ENCODE measurements at places on chromosomes 12 and 14.
A peak's percentile ranks its signal among the peaks of the same experiment; 100 is the strongest.

DNA sequence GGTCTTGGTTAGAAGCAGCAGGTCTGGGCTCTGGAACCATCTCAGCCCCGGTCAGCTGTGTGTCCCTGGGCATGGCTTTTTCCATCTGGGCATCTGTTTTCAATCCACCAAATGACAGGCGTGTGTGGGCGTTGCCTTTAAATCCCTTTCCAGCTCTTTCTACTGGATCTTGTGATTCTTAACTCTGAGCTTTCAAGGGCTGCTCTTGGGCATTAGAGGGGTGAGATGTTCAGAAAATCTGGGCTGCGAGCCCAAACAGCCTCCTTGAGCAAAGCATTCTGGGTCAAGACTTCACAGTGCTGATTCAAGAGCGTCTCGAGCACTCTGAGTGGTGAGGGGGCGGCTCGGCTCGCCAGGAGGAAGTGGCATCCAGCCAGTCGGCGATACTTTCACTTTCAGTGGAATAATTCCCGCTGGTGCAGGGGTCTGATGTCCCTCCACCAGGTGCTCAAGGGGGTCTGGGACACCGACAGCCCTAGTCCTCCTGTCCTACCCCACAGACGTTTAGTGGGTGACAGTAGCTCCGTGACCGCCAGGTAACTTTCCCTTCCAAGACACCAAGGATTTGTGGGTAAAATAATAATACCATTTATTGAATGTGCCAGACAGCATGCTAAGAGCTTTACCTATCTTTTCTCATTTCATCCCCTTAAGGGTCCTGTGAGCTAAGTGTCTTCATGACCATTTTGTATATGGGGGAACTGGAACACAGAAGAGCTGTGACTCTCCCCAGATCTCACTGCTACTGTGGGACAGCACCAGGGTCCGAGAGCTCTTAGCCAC is 114.0 kb downstream of the PLXNC1 start:
- peak; percentile 21 for DNase-seq

- DNase-seq, result no peak
Observed at GRCh38 chr14:105059035-105059924, 6.0 kb downstream of the GPR132 start.

- DNase-seq, result no peak
Observed at GRCh38 chr12:84150201-84150600, 762.4 kb downstream of the SLC6A15 start.

DNA sequence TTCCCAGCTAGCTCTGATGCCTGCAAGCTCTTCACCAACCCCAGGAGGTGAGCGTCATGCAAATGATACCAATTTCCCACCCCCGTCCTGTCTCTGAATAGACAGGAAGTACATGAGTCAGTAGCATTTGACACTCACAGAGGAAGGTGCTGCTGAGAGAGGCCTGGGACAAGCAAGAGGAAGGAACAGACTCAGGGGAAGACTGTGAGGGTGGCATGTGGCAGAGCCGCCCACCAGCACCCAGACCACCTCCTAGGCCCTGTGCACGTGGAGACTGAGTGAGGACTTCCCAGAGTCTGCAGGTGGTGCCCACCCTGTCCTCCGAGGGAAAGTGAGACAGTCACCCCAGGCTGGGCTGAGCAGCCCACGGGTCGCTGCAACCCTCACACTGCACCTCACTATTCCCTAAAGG is 199.5 kb upstream of the SFSWAP start:
- peak; percentile 11 for DNase-seq

GRCh38 chr12:7501031-7501588 is 2.5 kb downstream of the CD163 start:
- DNase-seq, result no peak

DNA sequence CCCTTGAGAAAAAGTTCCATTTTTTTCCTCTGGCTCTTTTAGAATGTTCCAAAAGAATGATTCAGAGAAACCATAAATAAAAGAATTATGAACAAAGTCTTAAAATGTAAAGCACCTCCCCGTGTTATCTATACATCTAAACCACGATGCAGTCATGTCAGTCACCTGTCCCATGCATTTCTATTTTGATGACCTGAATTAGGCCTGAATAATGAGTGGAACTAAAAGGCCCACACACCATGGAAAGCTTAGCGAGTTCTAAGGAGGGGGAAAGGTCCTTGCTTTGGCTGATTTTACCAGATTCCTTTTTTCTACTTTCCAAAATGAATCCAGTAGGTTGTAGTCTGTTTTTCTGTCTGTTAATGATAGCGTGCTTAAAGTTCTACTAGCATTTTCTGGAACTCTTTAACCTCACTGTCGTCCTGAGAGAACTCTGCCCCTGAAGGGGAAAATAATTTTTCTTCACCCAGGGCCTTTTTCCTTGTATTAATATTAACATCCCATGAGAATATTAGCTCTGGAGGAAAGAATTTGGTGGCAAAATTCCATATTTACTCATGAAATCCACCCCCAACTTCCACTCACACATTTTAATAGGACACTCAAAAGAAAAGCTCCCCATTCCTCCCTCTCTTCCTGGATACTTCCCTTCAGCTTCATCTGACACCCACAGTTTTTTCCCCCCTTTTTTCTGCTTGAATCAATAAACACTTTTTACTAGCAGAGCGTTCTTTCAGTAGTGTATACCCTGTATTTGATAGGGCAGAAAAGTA is 266.3 kb upstream of the DIO2 start:
- no peak for DNase-seq

DNA sequence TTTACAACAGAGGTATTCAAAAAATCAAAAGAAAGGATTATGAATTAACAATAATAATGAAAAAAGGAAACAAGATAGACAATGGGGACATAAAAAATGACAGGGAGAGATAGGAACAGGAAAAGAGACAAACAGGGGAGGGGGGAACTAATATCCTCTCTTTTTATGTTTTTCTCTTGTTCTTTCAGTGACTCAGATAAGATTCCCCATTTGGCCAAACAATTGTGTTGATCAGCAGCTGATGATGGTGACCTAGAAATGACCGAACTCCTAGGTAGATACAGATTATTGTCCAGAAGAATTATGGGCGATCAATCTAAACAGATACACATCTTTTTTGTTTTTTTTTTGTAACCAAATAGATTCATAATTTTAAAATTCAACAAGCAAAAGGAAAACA is 1277.2 kb upstream of the FLRT2 start:
- DNase-seq, result no peak

- DNase-seq, result no peak
Observed at GRCh38 chr12:127600211-127600610, 666.8 kb upstream of the TMEM132C start.

DNA sequence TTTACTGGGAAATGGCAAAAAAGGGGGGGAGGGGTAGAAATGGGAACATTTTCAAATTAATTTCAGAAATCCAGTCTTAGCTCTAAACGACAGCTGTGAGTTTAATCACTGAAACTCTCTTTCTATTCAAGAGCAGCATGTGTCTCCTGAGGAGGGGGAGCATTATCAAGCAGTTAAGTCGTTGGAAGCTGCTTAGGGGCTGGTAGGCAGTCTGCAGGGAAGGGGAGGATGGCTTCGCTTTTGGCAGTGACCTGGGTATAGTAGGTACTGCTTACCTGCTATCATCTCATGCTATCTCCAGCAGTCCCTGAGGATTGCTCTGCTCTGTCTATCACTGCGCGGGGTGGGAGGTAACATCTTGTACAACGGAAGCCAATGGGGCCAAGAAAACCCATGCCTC is 567.4 kb downstream of the NRXN3 start:
- no peak for DNase-seq

GRCh38 chr12:96305665-96306064 is 94.6 kb downstream of the CDK17 start:
- no peak for DNase-seq

- DNase-seq, result no peak
Observed at GRCh38 chr12:125129179-125129571, 63.9 kb downstream of the AACS start.

DNA sequence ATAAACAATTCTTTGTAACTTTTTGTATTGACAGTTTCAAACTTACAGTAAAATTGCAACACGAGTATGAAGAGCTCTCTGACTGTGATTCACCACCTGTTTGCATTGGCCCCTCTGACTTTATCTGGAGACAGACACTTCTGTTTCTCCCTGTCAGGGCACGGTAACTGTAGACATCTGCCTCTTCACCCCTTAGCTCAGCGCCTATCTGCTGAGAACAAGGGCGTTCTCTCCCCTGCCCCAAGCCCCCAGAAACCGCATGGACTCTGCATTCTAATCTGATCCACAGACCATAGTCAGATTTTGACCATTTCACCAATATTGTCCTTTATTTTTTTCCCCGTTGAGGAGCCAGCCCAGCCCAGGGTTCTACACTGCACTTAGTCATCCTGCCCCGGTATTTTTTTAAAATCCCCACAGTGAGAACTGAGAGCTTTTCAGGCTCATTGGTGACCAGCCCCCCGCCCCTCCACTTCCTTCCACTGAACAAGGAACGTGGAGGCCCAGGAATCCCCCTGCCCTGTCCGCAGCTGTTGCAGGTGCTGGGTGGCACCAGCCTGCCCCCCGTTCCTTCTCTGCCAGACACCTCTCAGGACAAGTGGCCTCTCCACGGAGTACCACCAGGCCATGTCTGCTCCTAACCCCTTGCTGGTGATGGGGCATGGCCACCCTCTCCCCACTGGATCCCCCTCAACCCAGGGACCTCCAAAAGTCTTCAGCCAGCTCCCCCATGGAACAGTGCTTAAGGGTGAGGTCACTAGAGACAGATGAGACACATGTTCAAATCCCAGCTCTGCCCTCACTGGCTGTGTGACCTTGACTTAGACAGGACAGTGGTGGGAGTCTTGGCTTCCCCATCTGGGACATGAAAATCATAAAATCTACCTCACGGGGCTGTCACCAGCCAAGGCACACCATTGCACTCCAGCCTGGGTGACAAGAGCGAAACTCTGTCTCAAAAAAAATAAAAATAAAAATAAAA is 11.2 kb downstream of the RHOF start:
- no peak for DNase-seq

- no peak for DNase-seq
Observed at GRCh38 chr14:106652494-106652893, 1126.1 kb downstream of the TMEM121 start.

GRCh38 chr12:82866946-82867345 is 180.2 kb downstream of the TMTC2 start:
- no peak for DNase-seq

GRCh38 chr12:47725893-47726292 is 603 bp upstream of the ENDOU start:
- no peak for DNase-seq

- DNase-seq, result no peak
Observed at GRCh38 chr14:99602788-99603415, 1.1 kb downstream of the CCDC85C start.

GRCh38 chr14:99515301-99516155 is 34.3 kb downstream of the CCNK start:
- no peak for DNase-seq

DNA sequence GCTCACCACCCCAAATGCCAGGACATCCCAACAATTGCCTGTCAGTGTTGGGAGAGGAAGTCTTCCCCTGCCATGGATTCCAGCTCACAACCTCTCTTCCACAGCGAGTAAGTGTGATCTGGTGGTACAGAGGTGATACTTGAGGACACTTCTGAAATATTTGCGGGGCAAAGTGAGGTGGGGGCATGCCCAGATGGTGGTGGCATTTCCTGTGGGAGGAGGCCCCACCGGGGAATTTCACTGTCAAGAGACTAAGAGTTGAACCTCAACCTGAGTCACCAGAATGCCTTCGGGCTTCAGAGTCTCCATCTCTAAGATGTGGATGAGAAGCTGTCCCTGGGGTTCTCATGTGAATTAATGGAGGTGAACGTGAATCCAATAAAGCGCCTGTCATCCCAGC is 122.3 kb upstream of the RFLNA start:
- no peak for DNase-seq

DNA sequence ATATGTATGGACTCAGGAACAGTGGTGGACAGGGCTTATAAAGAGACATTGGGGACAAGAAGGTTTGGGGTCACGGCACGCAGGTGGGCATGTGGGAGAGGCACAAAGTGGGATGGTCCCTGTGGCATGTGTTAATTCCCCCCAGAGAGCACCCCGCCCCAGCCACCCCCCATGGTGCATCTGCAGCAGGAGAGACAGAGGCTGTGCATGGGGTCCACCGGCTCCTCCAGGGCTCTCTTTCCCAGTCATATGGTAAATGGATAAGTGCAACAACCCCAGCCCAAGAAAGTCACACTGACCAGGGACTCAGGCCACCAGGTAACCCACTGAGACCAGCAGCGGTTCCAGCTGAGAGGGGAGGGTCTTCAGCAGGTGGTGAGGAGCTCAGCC is 242.1 kb downstream of the BCL11B start:
- DNase-seq, result no peak

GRCh38 chr12:66269142-66269541 is 33.2 kb upstream of the HELB start:
- DNase-seq, result no peak
